ENCODE measurements at places on chromosomes 2 and 18.
A peak's percentile ranks its signal among the peaks of the same experiment; 100 is the strongest.

DNA sequence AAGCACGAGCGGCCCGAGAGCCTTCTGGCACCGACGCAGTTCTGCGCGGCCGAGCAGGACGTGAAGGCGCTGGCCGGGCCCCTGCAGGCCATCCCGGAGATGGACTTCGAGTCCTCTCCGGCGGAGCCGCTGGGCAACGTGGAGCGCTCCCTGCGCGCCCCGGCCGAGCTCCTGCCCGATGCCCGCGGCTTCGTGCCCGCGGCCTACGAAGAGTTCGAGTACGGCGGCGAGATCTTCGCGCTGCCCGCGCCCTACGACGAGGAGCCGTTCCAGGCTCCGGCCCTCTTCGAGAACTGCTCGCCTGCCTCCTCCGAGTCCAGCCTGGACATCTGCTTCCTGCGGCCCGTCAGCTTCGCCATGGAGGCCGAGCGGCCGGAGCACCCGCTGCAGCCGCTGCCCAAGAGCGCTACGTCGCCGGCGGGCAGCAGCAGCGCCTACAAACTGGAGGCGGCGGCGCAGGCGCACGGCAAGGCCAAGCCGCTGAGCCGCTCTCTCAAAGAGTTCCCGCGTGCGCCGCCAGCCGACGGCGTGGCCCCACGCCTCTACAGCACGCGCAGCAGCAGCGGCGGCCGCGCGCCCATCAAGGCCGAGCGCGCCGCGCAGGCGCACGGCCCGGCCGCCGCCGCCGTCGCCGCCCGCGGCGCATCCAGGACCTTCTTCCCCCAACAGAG lies 70.4 kb downstream of the ARHGEF33 start:
- peak; percentile 90 for DNase-seq

- DNase-seq, result no peak
These were observed 68.2 kb upstream of the MBOAT2 start for GRCh38 chr2:9071584-9072124.

GRCh38 chr18:23391156-23391555 lies 61.9 kb upstream of the RIOK3 start:
- DNase-seq, result peak; percentile 12

DNA sequence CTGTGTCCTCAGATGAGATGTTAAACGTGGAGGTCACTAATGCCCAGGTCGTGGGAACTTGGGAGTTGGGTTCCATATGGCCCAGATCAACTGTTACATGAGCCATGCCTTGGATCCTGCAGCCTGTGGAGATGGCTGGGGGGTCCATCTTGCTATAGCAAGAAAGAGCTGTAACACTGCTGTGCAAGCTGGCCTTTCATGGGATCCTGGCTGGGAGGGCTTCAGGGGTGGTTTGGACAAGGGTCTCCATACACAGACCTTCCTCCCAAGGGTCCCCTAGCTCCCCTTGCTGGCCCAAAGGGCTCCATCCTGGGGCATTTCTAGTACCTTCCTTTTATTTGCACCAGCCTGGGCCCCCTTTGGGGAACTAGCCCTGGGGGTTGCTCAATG lies 337.7 kb downstream of the DYSF start:
- DNase-seq, result no peak

GRCh38 chr2:28045676-28046351 lies 155.3 kb downstream of the BABAM2 start:
- no peak for DNase-seq

- DNase-seq, result no peak
These were observed 122.7 kb downstream of the CAPN13 start for GRCh38 chr2:30684516-30684915.

GRCh38 chr2:212619954-212620353 lies 81.4 kb upstream of the ERBB4 start:
- no peak for DNase-seq

GRCh38 chr2:148876595-148877402 lies 1.8 kb downstream of the KIF5C start:
- no peak for DNase-seq

DNA sequence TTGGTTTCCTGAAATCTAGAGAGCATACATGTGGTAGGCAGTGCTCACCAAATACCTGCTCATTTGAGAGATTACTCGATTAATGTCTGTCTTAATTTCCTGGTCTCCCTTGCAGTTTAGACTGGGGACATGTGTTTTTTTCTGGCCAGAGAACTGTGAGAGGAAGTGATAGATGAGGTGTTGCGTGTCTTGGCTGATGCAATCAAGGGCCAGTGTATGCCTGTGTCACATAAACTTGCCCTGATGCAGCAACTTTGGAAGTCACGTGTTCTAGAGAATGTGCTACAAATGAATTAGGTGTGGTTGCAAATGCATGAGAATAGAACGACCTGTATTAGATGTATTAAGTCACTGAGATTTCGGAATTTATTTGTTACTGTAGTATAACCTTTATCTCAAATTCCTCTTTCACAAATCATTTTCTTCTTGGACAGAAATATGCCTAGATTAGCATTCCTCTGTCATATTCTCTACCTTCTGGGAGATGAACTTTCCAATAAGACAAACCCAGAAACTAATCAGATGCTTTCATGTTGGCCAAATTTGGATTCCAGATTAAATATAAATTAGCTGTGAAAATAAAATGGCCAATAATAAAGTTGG lies 9.9 kb upstream of the IL1A start:
- DNase-seq, result peak; percentile 85

- no peak for DNase-seq
These were observed 298.3 kb downstream of the RBM43 start for GRCh38 chr2:150963336-150963735.

DNA sequence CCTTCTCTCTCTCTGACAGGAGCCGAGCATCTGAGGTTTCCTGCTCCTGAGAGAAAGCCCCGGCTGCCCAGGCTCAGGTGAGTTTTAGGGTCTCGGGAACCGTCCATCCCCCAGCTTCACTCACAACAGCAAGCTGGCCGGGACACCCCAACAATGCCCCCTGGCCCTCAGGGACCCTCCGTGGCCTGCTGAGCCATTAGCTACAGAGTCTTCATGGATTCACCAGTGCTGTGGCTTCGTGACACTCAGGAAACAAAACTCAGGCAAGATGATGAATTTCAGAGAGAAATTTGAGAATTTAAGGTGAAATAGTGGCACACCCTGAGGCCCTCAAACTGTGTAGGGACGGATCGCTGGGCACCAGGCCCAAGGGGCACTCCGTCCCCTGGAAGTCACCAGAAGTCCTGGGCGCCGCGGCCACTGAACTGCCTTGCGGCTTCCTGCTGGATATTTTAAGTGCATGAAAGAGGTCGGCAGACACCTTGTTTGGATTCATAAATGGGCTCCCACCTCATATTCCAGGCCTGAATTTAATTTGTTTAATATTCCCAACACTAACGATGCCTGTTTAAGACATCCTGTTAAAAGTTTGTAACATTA lies 368.3 kb upstream of the SALL3 start:
- no peak for DNase-seq

All from fibroblast of skin of right quadriceps (primary cell).